ENCODE measurements at places on chromosomes 1 and 21.

- DNase-seq, result no peak
These were observed 763.6 kb downstream of the ADGRL2 start for GRCh38 chr1:82564333-82564732.

DNA sequence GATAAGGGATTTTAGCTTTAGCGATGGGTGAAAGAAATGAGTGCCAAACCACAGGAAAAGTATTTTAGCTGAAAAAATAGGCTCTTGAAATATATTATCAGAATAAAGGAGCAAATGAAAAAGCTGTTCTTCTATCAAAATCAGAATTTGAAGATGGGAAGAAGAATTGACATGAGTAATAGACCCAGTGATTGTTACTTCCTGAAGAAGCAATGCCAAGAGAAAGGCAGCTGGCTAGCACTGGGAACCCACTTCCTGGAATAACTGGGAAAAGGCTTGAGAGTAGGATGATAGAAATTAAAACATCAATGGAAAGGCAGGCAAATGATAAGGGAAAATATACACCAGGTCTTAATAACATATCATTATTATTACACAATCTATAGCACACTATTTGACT lies 29.9 kb upstream of the LYPLAL1 start:
- no peak for DNase-seq

GRCh38 chr1:93262645-93263044 lies 82.1 kb downstream of the CCDC18 start:
- DNase-seq, result no peak

- DNase-seq, result no peak
These were observed 72.2 kb upstream of the LPGAT1 start for GRCh38 chr1:211902624-211903291.

GRCh38 chr1:162134646-162135045 lies 65.2 kb downstream of the NOS1AP start:
- DNase-seq, result no peak

GRCh38 chr1:248576260-248576980 lies 1.9 kb upstream of the OR2T34 start:
- DNase-seq, result no peak

DNA sequence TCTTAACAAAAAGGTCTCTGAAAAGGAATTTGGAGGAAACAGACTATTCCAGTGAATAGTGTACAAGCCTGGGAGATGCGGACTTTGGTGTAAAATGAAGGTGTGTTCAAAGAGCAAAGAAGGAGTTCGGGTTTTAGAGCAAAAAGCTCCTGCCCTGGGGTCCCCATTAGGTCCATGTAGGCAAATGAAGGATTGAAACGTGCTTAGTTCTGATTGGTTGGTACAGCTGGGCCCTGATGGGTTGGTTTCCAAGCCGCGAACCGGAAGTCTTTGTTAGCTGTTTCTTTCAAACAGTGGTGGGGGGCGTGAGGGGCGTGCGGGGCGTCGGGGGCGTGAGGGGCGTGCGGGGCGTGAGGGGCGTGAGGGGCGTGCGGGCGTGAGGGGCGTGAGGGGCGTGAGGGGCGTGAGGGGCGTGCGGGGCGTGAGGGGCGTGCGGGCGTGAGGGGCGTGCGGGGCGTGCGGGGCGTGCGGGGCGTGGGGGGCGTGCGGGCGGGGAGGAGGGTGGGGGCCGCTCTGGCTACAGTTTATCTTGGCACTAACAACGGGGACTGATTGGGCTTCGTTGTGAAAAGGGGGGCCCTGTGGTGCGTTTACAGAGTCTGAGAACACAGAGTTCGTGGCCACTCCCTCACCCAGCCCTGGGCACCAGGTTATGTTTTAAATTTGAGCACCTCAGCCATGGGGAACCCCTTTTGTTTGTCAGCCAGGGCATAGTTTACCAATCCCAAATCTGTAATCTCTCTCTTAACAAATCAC lies 29.4 kb downstream of the LRRC3 start:
- no peak for DNase-seq

DNA sequence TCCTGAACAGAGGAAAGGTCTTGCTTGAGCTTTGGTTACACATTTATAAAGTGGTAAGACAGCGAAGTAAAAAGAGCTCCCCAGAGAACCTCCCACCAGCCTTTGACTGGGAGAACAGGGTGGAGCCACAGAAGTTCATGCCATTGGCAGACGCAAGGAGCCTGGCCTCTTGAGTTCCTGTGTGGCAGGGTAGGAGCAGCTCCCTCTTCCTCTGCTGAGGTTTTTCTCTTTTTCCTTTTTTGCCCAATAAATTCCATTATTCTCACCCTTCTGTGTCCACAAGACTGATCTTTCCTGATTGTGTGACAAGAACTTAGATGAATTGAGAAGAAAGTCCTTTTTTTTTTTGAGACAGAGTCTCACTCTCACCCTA lies 4.3 kb downstream of the THEM4 start:
- DNase-seq, result peak; percentile 38

DNA sequence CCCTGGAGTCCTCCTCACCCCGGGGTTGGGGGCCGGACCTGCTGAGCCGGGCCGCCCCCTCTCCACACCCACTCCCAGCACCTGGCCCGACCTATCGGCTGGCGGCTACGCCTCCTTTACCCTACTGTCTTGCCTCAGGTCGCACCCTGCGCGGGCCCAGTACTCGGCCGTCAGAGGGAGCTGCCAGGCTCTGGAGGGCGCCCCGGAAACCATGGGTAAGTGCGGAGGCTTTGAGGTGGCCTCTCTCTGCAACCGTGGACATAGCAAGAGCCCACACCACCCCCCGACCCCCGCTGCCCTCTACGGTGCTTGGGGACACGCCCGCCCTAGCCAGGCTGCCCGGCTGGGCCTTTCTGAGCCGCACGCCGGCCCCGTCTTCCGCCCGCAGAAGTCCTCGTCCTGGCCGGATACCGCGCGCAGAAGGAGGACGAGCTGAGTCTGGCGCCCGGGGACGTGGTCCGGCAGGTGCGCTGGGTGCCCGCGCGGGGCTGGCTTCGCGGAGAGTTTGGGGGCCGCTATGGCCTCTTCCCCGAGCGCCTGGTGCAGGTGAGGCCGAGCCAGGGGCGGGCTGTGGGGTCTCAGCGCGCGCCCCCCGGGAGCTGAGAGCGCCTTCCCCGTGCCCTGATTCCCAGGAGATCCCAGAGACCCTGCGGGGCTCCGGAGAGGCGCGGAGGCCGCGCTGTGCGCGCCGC lies at the start of gene SH3D21:
SH3D21 (plus strand) TSS at position 159 of the 692 bp plus-strand sequence; CDS start at position 212, 53 bp downstream.
- DNase-seq, result no peak

- DNase-seq, result no peak
These were observed 293.0 kb downstream of the MRPL39 start for GRCh38 chr21:25314247-25314646.

DNA sequence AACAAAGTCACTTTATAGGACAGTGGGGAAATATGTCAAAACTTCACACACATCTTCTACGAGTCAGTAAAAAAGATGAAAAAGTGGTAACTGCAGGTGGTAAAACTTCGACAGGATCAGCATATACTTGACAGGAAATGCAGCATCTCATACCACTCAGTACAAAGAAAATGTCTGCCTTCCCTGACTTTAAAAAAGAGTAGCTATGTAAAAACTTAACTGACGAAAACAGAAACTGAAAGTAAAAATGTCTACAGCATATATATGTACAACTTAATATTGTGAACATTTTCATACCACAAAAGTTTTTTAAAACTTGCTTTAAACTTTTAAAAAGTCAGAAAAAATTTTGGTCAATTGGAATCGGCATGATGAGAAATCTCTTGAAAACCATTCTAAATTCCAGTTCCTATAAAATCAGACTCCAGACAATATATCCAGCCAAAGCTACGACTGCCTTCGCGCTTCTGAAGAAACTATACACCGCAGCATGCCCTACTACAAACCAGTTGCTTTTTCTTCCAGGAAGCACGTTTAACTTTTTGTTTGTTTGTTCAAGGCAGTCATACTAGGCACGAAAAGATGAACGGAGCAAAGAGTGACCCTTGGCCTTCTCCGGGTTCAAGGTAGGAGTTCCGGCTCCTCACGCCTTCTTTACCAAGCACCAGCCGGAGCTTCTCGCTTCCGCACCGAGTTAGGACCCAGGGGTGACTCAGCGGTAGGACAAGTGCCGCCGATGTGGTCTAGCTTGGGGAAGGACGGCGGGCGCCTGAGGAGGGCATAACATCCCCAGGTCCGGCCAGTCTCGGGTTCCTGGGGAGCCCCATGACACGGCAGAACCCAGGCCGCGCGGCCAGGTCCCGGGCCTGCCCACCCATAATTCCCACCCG lies 612 bp downstream of the PSMA5 start:
- DNase-seq, result peak; percentile 58

- DNase-seq, result no peak
These were observed 121.0 kb downstream of the VAV3 start for GRCh38 chr1:107843989-107844388.

- DNase-seq, result no peak
These were observed 2.6 kb downstream of the ALPL start for GRCh38 chr1:21511579-21512522.

DNA sequence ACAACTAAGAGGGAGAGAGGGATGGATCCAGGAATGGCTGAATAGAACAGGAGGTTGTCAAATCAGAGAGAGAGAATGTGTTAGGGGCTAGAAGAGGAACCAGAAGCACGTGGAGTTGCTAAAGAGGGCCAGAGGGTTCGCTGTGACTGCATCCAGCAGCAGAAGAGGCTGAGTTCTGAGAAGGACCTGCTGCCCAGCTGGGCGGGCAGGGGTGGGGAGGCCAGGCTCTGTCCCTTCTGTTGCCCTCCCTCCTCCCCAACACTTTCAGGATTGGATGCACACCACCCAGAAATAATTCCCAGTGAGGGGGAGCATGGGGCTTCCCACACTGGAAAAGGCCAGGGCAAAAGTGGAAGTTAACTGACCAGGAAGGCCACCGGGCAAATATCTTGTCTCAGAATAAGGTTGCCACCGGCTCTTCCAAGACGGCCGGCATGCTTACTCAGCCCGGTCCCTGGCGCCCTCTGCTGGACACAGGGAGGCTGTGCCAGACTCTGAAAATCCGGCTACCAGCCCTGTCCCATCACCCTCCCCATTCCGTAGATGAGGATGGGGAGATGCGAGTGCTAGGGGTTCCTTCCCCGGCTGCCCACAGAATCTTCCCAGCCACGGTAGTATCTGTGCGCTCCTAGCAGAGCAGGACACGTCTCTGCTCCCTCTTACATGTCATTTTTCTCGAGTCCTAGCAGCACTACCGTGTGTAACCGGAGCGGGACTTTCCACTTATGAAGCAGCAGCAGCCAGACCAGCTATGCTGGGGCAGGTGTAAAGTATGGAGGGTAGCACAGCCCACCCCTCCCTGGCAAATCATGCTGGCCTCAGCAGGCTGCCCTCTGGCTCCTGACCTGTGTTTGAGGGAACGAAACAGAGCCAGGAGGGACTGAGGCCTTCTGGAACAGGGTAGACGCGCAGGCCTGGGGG lies 46.8 kb upstream of the A3GALT2 start:
- DNase-seq, result peak; percentile 73

DNA sequence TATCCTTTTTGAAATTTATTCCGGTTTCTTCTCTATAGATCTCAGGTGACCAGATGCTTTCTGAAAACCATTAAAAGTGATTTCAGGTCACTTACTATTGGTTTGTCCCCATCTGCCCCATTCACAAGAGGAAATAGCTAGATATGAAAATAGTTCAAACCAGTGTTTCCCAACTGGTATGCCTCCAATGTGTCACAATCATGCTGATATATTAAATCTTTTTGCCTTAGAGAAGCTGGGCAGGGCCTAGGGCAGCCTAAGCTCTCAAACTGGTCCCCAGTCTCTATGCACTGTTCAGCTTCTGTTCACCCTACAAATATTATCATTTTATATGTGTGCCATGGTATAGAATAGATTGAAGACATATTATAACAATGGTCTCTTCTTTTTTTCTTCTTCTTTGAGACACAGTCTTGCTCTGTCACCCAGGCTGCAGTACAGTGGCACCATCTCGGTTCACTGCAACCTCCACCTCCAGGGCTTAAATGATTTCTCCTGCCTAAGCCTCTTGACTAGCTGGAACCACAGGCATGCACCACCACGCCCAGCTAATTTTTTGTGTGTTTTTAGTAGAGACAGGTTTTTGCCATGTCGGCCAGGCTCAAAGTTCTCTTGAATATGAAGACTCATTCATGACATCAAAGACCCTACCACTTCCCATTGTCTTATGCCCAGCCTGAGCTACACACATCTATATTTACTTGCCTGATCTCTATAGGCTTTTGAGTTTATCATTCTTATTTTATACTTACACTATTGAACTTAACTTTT lies 15.7 kb downstream of the PTPN22 start:
- DNase-seq, result no peak

- DNase-seq, result no peak
These were observed 123.6 kb upstream of the JUN start for GRCh38 chr1:58907398-58907797.

DNA sequence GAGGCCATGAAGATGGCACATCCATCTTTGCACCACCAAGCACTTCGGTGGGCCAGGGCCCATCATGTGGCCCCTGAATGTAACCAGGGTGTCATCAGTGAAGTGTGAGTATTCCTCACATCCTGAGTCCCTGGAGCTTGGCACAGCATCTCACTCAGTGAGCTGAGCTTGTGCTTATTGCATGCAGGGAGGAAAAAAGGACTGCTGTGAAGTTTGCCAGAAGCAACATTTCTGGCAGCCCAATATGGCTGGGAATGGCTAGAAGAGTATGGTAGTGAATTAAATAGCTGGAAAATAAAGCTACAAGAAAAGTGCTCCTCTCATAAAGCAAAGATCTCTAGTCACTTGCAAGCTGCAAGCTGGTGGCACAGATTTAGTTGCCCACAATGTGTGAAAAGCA lies 109.3 kb downstream of the TNFSF18 start:
- DNase-seq, result no peak

GRCh38 chr1:97209381-97209957 lies 487.9 kb downstream of the PTBP2 start:
- no peak for DNase-seq

GRCh38 chr1:8211883-8212579 lies 105.9 kb upstream of the SLC45A1 start:
- no peak for DNase-seq

GRCh38 chr1:39632682-39633417 lies 6.6 kb downstream of the HEYL start:
- DNase-seq, result no peak

- no peak for DNase-seq
These were observed 6.5 kb upstream of the ATP1A2 start for GRCh38 chr1:160108888-160109662.

DNA sequence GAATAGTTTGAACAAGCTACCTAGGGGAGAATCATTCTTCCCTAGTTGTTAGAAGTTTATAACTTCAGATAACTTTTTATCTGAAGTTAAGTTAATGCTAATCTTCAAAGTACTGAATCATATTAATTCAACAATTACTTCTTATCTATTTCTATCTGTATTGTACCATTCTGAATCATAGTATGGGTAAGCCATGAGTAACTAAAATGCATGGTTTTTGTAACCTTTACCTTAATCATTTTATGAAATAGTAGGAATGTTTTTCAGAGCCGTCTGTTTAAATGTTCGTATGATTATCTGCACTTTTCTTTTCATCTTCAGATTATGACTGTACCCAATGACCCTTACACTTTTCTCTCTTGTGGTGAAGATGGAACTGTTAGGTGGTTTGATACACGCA lies 50.3 kb upstream of the MPC2 start:
- no peak for DNase-seq

Data from stimulated activated CD8-positive, alpha-beta memory T cell treated with anti-CD3 and anti-CD28 coated beads, Interleukin-2, amount 100 ng/mL, for 48 hours (primary cell).